Lower leg skin (tissue), 4 donors: ENCODE measurements at places on chromosomes 16 and 17.

GRCh38 chr16:72889616-72890582 is 158.0 kb downstream of the ZFHX3 start:
- DNase-seq, result no peak

- no peak for DNase-seq
Measured at GRCh38 chr16:2299915-2300192, 31.9 kb upstream of the RNPS1 start.

DNA sequence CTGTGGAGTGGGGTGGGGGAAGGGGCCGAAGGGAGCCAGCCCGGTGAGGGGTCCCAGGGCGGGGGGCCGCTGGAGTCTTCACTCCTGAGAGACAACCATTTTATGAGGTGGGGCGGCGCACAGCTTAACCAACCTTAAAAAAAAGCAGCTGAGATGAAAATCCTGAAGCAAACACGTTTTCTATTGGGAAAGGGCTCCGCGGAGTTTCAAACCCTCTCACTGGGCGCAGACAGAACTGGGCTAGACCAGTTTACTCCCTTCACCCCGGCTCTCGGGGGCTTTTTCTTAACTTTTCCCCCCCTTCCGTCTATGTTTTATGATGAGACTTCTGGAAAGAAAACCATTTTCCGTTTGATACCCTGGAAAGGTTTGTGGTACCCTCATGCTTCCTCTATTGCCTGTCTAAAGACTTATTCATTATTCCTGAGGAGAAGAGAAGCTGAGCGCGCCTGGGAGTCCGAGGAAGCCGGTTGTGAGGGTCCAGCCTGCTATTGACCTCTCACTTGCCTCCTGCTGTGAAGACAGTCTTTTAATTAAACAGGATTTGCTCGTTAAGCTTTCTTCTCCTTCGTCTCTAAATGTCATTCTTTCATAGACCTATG is 482 bp upstream of the SSH2 start:
- no peak for DNase-seq

GRCh38 chr17:72978593-72979218 is 113.8 kb downstream of the SLC39A11 start:
- DNase-seq, result no peak

GRCh38 chr16:87382023-87382785 is 1.4 kb downstream of the FBXO31 start:
- no peak for DNase-seq

DNA sequence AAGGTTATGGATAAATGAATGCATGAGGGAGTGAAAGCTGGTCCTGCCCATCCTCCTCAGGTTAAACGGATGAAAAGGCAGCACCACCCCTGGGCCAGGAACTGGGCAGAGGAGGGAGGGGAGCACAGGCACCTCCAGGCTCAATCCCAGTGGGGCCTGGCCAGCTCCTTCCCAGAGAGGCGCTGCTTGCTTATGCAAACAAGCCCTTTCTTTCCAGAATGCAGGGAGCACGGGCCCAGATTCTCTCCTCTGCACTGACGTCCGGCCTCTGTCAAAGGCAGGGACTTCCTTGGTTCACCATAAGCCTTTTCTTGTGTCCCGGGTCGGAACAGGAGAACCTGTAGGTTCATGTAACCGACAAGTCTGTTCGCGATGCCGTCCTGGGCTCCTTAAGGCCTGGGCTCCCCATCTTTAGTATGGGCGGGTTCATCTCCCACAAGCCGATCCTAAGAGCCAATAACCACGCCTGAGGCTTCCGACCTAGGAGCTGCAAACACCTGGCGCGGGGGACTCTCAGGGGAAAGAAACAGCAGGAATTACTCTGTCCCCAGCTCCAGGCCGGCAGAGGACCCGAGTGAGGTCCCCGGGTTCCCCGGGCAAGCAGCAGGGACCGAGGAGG is 16.3 kb downstream of the ENPP7 start:
- DNase-seq, result no peak
